ENCODE measurements at places on chromosomes 11 and 22. TPM values are rescaled to one million over a fixed set of nuclear protein-coding genes. Genes with fewer than 3 reads are reported as not detected.

GRCh38 chr22:39244496-39245129 lies at the start of gene PDGFB:
PDGFB (minus strand) TSS chr22:39244982; CDS start chr22:39243963, 1,019 bp downstream.
- peak; percentile 66 for DNase-seq

GRCh38 chr22:21982338-21982965 lies at the start of gene TOP3B:
TOP3B (minus strand) TSS chr22:21982787; CDS start chr22:21975709, 7,078 bp downstream.
- peak; percentile 78 for DNase-seq

DNA sequence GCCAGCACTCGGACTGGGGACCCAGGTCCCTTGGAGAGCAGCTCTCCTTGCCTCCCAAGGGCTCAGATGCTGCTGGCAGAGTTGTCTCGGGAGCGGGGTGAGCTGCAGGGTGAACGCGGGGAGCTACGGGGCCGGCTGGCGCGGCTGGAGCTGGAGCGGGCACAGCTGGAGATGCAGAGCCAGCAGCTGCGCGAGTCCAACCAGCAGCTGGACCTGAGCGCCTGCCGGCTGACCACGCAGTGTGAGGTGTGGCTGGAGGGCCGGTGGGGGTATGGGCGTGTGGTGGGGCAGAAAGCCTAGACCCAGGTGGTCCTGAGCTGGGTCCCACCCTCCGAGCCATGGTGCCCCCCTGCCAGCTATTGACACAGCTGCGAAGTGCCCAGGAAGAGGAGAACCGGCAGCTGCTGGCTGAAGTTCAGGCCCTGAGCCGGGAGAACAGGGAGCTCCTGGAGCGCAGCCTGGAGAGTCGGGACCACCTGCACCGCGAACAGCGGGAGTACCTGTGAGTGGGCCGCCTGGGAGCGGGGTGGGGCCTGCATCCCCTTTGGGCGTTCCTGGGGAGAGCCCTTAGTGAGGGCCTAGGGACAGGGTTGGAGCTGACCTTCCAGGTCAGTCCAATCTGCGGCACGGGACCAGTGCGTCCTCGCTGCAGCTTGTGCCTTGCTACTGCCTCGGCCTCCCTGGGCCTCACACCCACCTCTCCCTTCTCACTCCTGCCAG lies 5.8 kb upstream of the RPS6KA4 start:
- no peak for DNase-seq

DNA sequence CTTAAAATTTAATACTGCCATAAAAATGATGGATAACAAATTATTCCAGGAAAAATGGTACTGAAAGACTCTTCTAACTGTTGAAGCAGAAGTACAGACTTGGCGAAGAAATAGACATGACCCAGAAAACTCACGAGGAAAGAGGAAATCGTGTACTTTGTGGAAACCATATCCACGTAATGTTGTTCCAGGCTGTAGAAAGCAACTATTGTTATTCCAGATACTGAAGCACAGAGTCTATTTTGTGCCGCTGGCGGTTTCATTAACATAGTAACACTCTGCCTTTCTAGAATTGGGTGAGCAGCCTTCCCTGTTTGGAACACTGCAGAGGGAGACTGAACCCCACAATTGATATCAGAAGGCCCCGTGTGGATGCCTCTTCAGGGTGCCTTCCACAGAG lies 310.6 kb downstream of the TBC1D22A start:
- no peak for DNase-seq

DNA sequence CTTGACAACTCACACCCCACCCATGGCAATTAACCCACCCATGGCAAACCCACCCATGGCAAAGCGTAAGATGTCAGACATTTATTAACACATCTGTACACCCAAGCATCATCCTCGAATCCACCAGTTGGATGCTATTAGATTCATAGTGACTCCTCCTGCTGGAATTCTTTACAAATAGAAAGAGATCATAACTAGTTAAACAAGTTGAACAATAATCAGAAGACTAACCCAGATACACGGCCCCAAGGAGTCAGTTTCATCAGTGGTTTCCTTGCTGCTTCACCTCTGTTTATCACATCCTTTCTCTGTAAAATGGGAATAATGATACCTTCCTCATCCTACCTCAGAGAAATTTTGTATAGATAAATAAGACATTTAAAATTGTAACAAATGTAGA lies 5.1 kb downstream of the GTPBP1 start:
- no peak for DNase-seq

DNA sequence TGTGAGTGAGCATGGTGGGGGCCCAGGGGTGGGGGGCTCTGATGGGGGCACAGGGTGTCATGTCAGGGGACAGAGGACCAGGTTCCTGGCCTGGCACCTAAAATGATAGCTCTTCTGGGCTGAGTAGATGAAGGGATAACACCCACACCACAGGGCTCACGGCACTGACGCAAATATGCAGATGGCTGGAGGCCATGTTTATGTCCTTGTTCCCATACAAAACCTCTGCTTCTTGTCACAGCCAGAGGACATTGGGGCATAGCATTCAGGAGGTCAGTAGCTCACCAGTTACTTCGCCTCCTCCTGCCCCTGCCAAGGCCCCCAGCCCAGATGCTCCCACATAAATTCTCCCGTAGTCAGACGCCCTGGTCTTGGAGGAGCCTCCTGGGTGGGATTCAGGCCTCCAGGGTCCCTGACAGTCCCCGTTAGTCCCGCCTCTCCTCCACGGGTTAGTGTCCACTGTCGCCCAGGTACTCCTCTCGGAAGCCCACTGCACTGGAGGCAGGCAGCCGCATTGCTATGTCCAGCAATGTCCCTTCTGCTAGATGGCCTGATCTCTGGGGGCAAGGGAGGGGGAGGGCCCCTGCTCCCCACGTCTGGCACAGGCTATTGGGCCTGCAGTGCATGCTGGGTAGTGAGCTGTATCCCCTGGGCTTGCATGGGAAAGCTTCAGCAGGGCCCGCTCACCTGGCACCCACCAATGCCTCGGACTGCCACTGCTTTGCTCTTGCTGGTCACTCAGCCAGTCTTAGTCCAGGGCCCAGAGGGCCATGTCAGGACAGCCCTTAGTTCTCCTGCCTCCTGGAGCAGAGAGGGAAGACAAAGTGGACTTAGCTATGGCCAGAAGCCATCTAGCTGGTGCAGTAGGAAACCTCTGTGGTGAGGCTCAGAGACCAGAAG lies 75.6 kb upstream of the MYOD1 start:
- no peak for DNase-seq

GRCh38 chr11:20046416-20046815 lies 113.9 kb downstream of the DBX1 start:
- no peak for DNase-seq

DNA sequence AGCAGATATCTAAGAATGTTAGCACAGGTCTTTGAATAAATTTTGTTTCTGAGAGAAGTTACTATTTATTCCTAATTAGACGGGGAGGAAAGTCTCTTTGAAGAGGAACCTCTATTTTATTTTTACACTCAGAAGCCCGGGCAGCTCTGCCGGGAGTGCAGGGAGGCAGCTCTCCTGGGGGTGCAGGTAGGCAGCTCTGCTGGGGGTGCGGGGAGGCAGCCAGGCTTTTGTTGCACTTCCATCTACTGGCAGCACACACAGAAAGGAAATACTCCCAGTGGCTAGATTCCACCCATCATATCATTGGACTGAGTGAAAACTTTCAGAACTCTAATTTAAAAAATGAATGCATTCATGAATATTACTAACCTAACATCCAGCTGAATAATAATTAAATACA lies 24.6 kb downstream of the OR10A6 start:
- DNase-seq = no peak

GRCh38 chr22:19903031-19903430 lies 38.5 kb upstream of the COMT start:
- DNase-seq = no peak

DNA sequence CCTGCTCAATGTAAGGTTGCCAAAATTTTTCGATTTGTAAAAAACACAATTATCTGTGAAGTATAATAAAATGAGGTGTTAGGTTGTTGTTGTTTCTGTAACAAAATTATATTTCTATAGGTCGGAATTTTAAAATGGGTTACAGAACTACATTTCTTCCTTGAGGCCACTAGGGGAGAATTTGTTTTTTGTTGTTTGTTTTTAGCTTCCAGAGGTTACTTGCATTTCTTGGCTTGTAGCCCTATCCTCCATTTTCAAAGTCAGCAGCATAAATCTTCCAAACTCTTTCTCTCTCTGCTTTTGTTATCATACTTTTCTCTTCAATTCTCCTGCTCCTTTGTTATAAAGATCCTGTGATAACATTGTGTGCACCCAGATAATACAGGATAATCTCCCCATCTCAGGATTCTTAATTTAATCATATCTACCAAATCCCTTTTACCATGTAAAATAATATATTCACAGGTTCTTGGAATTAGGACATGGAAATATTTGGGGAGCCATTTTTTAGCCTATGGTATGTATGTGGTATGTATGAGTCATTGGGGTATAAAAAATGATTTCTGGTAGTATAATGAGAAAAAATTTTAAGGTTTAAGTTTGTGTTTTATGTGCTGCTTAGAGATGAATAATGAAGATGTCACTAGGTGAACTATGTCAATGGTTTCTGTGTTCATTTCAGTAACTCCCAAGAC lies 9.4 kb upstream of the PATL1 start:
- DNase-seq = no peak

- no peak for DNase-seq
Observed at GRCh38 chr11:69385832-69386427, 92.0 kb downstream of the MYEOV start.

- DNase-seq = no peak
Observed at GRCh38 chr11:36233204-36233603, 56.0 kb downstream of the COMMD9 start.

- DNase-seq = peak; percentile 68
Observed at GRCh38 chr22:46578824-46579561, 41.2 kb upstream of the GRAMD4 start.

DNA sequence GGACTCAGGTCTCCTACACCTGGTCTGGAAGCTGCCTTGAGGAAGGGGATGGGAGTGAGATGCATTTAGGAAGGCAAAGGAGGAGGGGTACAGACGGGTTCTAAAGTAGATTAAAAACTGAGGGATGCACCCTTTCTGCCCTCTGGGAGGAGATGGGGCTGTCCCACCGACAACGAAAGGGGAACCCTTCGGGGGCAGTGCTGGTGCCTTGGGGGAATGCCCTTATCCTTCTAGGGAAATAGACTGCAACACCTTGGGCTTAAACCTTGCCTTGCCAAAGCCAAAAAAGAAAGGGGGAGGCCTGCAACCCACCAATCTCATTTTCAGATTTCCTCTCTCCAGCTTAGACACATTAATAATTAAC lies 89.8 kb downstream of the PLEKHA7 start:
- no peak for DNase-seq

DNA sequence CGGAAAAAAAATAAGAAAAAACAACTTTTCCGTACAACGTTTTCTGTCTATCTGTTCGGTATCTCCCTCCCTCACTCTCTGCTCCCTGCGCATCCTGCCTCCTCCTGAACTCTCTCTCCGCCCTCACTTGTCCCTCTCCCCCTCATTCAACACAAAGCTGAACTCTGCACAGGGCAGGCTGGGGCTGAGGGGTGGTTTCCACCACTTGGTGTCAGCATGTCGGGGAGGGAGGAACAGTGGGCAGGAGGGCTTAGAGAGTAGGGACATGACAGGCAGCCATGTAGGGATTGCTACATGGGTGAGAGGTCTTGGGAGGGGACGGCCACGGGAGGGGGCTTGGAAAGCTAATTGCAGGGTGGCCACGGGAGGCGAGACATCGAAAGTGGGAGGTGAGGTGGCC lies 17.6 kb downstream of the SLC22A12 start:
- peak; percentile 3 for DNase-seq

- no peak for DNase-seq
Observed at GRCh38 chr11:116862951-116863350, 25.5 kb upstream of the APOA1 start.

DNA sequence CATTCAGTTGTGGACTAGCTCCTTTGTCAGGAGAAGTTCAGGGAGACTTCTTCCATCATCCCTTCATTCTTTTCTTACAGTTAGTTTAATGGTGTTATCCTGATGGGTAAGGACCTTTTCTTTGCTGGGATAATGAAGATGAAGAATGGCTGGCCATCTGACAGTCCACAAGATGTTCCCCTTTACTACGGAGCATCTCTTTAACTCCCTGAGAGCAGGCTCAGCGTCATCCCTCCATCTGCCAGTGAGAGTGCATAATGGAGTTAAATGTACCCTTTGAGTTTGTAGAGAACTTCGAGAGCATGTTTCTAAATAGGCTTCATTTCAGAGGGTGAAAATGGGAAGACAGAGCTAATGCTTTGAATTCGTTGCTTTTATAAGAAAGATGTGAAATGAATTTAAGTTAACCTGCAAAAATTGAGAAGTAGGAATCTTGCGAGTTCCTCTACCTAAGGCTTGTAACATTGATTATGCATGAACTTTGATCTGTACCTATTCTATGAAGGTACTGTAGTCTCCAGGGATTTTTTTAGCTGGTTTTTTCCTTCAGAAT lies 1.7 kb downstream of the EP300 start:
- no peak for DNase-seq

- DNase-seq = peak; percentile 36
Observed at GRCh38 chr11:94106716-94107115, 21.9 kb upstream of the PANX1 start.

- DNase-seq = no peak
Observed at GRCh38 chr11:123247813-123248379, 52.8 kb upstream of the CLMP start.

- no peak for DNase-seq
Observed at GRCh38 chr11:42465623-42466022, 846.2 kb upstream of the API5 start.

DNA sequence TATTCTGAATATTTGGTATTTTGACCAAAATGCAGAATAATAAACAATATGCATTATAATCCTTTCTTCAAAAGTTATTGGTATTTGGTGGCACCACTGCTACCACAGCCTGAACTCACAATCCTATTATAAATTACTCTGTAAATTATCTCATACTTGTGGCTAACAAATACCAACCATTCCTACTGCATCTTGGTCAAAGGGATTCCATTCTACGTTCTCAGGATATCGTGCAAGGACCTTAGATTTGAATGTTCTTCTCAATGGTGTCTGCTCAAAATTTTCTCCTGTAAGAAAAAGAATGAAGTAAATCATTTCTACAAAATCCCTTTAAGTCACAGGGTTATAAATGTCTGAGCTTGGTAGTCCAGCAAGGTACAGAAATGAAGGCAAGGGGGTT lies 58.7 kb downstream of the DENND5A start:
- no peak for DNase-seq

DNA sequence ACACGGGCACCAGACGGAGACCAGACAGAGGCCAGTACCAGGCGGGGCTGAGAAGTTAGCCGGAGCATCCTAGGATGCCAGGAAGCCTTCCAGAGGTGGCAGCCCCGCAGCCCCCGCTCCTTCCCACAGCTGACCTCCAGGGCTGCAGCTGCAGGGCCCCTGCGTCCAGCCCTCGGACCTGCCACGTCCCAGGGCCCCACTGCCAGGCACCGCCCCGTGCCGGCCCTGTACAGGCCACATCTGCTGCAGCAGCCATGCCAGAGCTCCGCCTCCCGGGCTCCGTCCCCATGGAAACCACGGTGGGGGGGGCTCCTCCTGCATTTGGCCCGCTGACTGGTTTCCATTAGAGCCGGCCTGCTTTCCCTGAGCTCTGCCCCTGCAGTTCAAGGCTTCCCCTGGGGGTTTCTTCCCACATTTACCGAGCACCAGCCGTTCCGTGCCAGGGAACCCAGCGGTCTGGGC lies 62.5 kb upstream of the PPARA start:
- DNase-seq = peak; percentile 93

KCTD17 gene
- total RNA-seq = 12.5 TPM

TMPRSS13 gene
- total RNA-seq = not detected

SPCS2 gene
- total RNA-seq = 128 TPM

MAP4K2 gene
- 7.1 TPM for total RNA-seq

OR52A1 gene
- not detected for total RNA-seq

FIBIN gene
- 3.5 TPM for total RNA-seq

ANO5 gene
- 55.2 TPM for total RNA-seq

C11orf21 gene
- 15.1 TPM for total RNA-seq

ELFN2 gene
- not detected for total RNA-seq

FAM111B gene
- 0.11 TPM for total RNA-seq

JHY gene
- total RNA-seq = 1.8 TPM

UQCC3 gene
- 3.9 TPM for total RNA-seq

OR51M1 gene
- total RNA-seq = not detected
